Vagina (tissue), 2 donors: ENCODE measurements at places on chromosomes 3 and 15.
A peak's percentile ranks its signal among the peaks of the same experiment; 100 is the strongest.

DNA sequence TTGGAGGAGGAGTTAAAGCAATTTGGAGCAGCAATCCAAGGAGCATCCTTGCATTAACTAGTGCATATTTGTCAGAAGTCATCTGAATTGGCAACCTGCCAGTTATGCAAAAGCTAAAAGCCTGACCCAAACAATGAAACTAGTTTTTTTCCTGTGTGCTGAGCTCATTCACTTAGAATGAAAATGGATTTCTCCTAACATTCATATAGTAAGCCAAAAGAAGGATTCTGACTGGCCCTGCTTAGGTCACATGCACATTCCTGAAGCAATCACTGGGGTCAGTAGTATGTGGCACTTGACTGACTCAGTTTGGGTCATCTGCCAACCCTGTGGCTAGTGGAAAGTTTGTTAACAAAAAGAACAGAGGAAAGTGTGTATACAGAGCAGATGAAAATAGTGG, 30.5 kb downstream of the OXSM start:
- H3K4me1 ChIP-seq = no peaks in the 10 kb centered on the region
- no peak for DNase-seq
- H3K4me3 ChIP-seq = no peak overlapping the region

DNA sequence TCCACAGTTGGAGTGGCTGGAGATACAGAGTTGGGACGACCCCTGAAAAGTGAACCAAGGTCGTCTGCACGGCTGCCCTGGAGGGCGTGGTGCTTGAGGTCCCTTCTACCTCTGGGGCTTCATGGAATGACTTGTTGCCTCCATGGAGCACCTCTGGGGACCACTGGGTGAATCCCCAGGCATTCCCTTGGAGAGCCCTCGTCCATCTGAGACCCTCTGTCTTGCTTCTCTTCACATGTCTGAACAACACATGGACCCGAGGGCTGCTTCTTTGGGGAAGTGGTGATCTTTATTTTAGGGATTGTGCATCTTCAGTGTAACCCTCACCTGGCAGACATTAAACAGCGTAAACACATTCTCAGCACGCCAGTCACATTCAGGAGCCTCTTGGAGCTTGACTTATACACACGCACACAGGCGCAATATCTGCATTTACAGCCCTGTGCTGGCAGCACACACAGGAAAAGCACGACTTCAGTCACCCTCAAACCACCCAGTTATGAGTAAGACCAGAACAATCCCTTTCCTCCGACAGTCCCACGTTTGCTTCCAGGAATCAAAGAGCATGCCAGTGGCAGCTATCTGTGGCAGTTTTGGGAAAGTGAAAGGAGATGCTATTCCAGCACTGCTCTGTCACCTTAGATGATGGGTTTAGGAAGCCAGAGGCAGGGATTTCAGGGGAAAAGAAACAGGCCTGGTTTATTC, 12.6 kb downstream of the FAM107A start:
- peaks cover 11% of the 10 kb centered on the region for H3K4me1 ChIP-seq
- no peaks in the 10 kb centered on the region for H3K36me3 ChIP-seq
- no peak overlapping the region for H3K4me3 ChIP-seq
- no peak overlapping the region for H3K27ac ChIP-seq
- no peaks in the 10 kb centered on the region for H3K27me3 ChIP-seq

DNA sequence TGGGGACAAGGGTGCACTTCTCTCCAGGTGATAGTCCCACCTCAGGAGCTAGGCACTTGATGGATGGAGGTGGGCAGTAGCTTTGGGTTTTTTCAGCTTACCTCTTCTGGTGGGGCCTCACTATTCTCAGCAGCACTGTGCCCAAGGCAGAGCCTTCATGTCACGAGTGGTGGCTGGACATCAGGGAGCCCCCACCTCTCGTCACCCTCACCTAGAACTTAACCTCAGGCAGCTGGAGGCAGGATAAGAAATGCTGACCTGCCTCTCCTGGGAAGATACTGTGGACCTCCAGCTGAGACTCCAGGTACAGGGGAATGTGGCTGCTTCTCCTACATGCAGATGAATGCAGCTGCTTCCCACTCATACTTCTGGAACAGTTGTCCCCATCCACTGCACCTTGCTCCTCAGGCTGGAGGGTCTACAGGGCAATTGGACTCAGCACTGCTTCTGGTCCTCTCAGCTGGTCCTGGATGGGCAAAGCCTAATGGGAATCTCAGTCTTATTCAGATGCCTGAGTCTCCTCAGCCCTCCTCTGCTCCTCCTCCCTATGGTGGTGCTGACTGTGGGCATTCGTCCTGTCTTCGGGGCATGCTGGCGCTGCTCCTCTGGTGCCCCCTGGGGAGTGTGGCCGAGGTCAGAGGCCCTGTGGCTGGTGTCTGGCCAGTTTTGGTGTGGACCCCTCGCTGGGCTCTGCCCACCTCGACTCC, 129.9 kb downstream of the KLF13 start:
- peaks cover 33% of the 10 kb centered on the region for H3K4me1 ChIP-seq
- H3K36me3 ChIP-seq = no peaks in the 10 kb centered on the region
- DNase-seq = peak; percentile 93
- no peak overlapping the region for H3K4me3 ChIP-seq
- peak overlapping the region; percentile 76 for H3K27ac ChIP-seq

GRCh38 chr3:39601241-39601640, 133.8 kb downstream of the MOBP start:
- no peak overlapping the region for H3K4me3 ChIP-seq
- H3K36me3 ChIP-seq = no peaks in the 10 kb centered on the region
- H3K27ac ChIP-seq = no peak overlapping the region
- H3K4me1 ChIP-seq = no peaks in the 10 kb centered on the region

GRCh38 chr15:25416693-25417092, 22.1 kb downstream of the UBE3A start:
- no peak overlapping the region for H3K4me3 ChIP-seq
- H3K27me3 ChIP-seq = no peaks in the 10 kb centered on the region
- no peak overlapping the region for H3K27ac ChIP-seq
- H3K36me3 ChIP-seq = no peaks in the 10 kb centered on the region

- no peak overlapping the region for H3K27ac ChIP-seq
- peaks cover 5% of the 10 kb centered on the region for H3K4me1 ChIP-seq
- no peak for DNase-seq
These were observed 260.5 kb upstream of the ZPLD1 start for GRCh38 chr3:102174312-102174712.

- DNase-seq = no peak
- no peaks in the 10 kb centered on the region for H3K27me3 ChIP-seq
- no peaks in the 10 kb centered on the region for H3K36me3 ChIP-seq
- no peak overlapping the region for H3K27ac ChIP-seq
These were observed 22.9 kb upstream of the HHATL start for GRCh38 chr3:42725454-42725853.

- DNase-seq = no peak
- no peaks in the 10 kb centered on the region for H3K27me3 ChIP-seq
- H3K36me3 ChIP-seq = no peaks in the 10 kb centered on the region
- peaks cover 5% of the 10 kb centered on the region for H3K4me1 ChIP-seq
- no peak overlapping the region for H3K27ac ChIP-seq
- H3K4me3 ChIP-seq = peak overlapping the region; percentile 8
These were observed 213.2 kb upstream of the PFN2 start for GRCh38 chr3:150183678-150184425.

GRCh38 chr3:16373341-16373946, 108.4 kb downstream of the OXNAD1 start:
- no peak overlapping the region for H3K27ac ChIP-seq
- no peaks in the 10 kb centered on the region for H3K36me3 ChIP-seq

- H3K4me1 ChIP-seq = peaks cover 39% of the 10 kb centered on the region
- H3K4me3 ChIP-seq = no peak overlapping the region
- no peak for DNase-seq
- H3K27ac ChIP-seq = no peak overlapping the region
These were observed 25.3 kb downstream of the MEF2A start for GRCh38 chr15:99590913-99591646.

DNA sequence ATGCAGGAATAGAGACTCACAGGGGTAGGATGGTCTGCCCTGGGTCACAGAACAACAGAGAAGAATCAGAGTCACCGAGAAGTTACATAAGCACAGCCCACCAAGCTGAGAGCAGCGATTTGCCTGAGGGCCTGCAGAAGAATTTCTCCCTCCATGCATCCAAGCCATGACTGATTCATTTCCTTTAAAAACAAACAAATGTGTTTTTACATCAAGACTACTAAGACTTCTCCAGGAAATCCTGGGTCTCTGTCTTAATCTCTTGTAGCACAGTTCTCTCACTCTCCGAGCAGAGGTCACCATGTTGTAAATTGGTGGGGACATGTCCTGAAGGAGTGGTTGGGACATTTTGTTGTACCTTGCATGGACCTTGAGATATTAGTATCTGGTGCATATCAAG, 159.8 kb downstream of the THSD4 start:
- no peak for DNase-seq
- H3K27me3 ChIP-seq = no peaks in the 10 kb centered on the region
- no peaks in the 10 kb centered on the region for H3K36me3 ChIP-seq
- no peak overlapping the region for H3K4me3 ChIP-seq

GRCh38 chr3:139123377-139124095, 78.8 kb upstream of the PRR23C start:
- H3K4me1 ChIP-seq = peaks cover 4% of the 10 kb centered on the region
- DNase-seq = peak; percentile 70
- peak overlapping the region; percentile 16 for H3K27ac ChIP-seq
- H3K36me3 ChIP-seq = no peaks in the 10 kb centered on the region

GRCh38 chr3:190495796-190496195, 18.1 kb upstream of the IL1RAP start:
- H3K4me3 ChIP-seq = no peak overlapping the region
- no peak overlapping the region for H3K27ac ChIP-seq
- H3K36me3 ChIP-seq = no peaks in the 10 kb centered on the region
- no peaks in the 10 kb centered on the region for H3K27me3 ChIP-seq

DNA sequence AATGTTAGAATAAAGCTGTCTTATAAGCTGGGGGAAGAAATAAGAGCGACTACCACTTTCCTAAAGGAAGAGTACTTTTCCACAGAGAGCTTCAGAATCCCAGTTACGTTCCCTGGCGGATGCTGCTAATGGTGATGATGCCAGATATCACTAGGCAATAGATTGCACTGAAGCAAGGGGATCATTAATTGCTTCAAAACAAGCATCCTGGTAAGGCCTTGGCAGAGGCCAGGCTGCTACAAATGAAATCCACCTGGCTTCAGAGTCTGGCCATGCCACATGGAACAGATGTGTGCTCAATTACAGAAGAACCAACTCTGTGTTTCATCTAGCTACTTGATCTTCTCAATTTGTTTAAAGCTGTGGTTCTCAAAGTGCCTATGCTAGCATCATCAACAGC, 129.2 kb upstream of the IL12A start:
- peaks cover 41% of the 10 kb centered on the region for H3K4me1 ChIP-seq
- no peak for DNase-seq
- H3K4me3 ChIP-seq = no peak overlapping the region
- no peaks in the 10 kb centered on the region for H3K36me3 ChIP-seq
- no peaks in the 10 kb centered on the region for H3K27me3 ChIP-seq

DNA sequence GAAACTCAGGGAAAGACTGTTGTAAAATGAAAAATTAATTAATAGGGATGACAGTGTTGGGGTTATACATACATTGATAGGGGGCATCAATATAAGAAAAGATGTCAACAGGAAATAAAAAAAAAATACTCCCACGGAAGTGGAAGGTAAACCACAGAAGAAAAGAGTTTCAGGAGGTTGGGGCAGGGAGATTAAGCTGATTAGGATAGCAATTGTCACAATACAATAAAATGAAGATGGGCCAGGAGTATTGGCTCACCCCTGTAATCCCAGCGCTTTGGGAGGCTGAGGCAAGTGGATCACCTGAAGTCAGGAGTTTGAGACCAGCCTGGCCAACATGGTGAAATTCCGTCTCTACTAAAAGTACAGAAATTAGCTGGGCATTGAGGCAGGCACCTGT, 536.1 kb downstream of the AGBL1 start:
- no peaks in the 10 kb centered on the region for H3K36me3 ChIP-seq
- H3K4me3 ChIP-seq = no peak overlapping the region
- H3K4me1 ChIP-seq = no peaks in the 10 kb centered on the region

GRCh38 chr15:53414167-53414566, 345.3 kb downstream of the WDR72 start:
- H3K27ac ChIP-seq = no peak overlapping the region
- no peaks in the 10 kb centered on the region for H3K36me3 ChIP-seq
- no peak overlapping the region for H3K4me3 ChIP-seq
- DNase-seq = no peak

- no peak overlapping the region for H3K27ac ChIP-seq
- DNase-seq = no peak
- no peaks in the 10 kb centered on the region for H3K36me3 ChIP-seq
- H3K4me3 ChIP-seq = no peak overlapping the region
- H3K27me3 ChIP-seq = no peaks in the 10 kb centered on the region
These were observed 28.1 kb downstream of the TRIM42 start for GRCh38 chr3:140705954-140706353.

DNA sequence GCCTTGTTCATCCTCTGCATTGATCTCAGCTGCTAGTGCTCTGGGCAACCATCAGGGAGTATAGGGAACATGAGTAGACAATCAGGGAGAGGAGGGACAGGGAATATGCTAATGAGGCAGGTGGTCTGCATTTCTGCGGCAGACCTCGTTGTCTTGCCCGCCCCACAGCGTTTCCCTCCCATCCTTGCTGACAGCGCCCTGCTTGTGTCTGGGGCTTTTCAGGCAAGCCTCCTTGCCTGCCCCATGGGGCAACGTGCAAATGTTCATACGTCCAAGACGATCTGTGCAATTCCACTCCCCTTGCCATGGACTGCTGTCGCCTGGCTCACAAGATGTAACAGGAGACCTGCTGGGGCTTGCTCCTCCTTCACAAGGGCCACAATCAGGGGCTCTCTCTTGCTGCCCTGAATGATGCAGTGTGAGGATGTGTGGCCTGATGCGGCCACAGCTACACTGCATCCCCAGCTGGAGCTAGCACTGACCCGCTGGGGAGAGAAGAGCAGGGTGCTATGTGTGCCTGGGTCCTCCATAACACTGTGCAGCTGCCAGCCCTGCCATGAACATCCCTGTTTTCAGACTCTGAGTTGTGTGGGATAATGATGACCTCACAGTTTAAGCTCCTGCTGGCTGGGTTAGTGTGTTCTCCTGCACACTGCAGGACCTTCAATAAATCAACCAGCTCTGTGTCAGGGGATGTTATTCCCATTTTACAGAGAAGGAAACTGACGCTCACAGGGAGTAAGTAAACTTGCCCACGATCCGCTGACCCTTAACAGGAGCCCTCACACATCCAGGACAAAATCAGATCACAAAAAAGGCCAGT, 211.3 kb downstream of the KLF13 start:
- peak; percentile 67 for DNase-seq
- H3K27me3 ChIP-seq = no peaks in the 10 kb centered on the region
- no peaks in the 10 kb centered on the region for H3K36me3 ChIP-seq

DNA sequence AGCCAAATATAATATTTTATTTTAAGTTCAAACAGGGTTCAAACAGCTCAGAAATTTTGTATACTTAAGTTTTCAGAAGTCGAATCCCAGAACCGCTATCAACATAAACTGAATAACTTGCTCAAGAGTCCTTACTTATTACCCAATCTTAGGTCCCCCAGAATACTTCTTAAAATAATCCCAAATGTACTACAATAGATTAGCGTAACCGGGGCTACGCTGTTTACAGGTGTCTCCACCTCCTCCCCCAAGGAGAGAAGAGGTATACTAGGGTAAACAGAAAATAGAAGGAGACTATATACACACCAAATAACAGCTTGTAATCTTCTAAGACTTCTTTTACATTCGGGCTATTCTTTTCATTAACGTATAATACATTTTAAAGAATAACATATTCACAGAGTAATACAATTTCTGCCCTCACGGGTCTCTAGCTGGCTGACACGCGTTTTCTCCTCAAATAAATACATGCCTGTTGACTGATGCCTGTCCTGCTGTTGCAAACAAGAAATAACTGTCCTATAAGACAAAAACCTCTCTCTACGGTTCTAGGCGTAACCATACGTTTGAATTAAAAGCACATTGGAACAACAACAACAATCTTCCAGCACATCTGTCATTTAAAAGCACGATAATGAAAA, 1.3 kb downstream of the DENND4A start:
- peak overlapping the region; percentile 98 for H3K27ac ChIP-seq
- H3K36me3 ChIP-seq = no peaks in the 10 kb centered on the region
- H3K4me1 ChIP-seq = peaks cover 28% of the 10 kb centered on the region
- no peak for DNase-seq
